Endodermal cell (in vitro differentiated cells): ENCODE measurements at places on chromosomes 5 and 9. TPM values are rescaled to one million over a fixed set of nuclear protein-coding genes. Genes with fewer than 3 reads are reported as not detected.

DNA sequence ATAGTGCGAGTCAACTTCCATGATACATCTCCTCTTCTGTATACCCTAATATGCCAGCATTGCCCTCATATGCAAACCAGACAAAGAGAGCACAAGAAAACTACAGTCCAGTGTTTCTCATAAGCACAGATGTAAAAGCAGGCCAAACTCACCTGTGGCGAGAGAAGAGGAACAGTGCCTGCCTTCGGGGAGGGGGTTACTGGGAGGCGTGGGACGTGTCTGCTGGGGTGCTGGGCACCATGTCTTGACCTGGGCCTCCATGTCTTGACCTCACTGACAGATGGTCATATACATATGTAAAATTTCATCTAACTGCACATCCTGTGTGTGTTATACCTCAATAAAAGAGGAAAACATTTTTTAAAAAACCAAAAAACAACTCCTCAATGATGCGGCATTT lies 159.3 kb upstream of the PPP1R26 start:
- no peak overlapping the region for H3K4me3 ChIP-seq
- peak overlapping the region; percentile 30 for H3K27ac ChIP-seq
- H3K27me3 ChIP-seq: no peaks in the 10 kb centered on the region

DNA sequence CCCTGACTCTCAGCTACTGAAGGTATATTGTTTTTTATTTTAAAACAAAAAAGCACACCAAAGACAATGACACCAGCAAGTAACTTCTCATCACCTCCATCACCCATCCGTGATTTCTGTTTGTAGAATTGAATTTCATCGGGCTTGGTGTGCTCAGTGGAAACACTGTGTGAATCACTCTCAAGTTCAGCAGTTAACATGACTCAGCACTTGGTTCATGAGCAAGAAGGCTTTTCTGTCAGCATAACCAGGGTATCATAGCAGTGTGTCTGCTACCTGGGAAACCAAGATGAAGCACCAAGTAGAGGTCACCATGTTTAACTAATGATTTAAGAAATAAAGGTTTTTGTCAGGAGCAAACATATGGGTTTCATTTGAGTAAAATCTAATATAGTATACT lies 123.7 kb downstream of the INSYN2B start:
- no peaks in the 10 kb centered on the region for H3K36me3 ChIP-seq
- H3K4me3 ChIP-seq: no peak overlapping the region
- no peaks in the 10 kb centered on the region for H3K27me3 ChIP-seq
- DNase-seq: no peak
- no peak overlapping the region for H3K27ac ChIP-seq
- H3K4me1 ChIP-seq: peaks cover 5% of the 10 kb centered on the region

GRCh38 chr9:79390781-79391770 lies 180.7 kb upstream of the TLE4 start:
- H3K27me3 ChIP-seq: no peaks in the 10 kb centered on the region
- peak; percentile 42 for DNase-seq
- H3K27ac ChIP-seq: no peak overlapping the region
- no peaks in the 10 kb centered on the region for H3K4me1 ChIP-seq

- H3K4me1 ChIP-seq: no peaks in the 10 kb centered on the region
- peak; percentile 88 for DNase-seq
- peak within 1 kb of the TSS; percentile 89 for H3K4me3 ChIP-seq
Measured at GRCh38 chr9:13279284-13280141, at the start of gene MPDZ. Gene MPDZ (minus strand): TSS chr9:13279692. CDS start chr9:13250315, 29,377 bp downstream.

PAX5 gene
- total RNA-seq: 1.6 TPM in 1 of 3 replicates, not detected in the others

SURF4 gene
- 171 to 187 TPM (median 182 TPM) in 3 replicates for total RNA-seq

GRCh38 chr9:71675857-71676165 lies 92.5 kb downstream of the CEMIP2 start:
- no peak overlapping the region for H3K4me3 ChIP-seq
- no peaks in the 10 kb centered on the region for H3K27me3 ChIP-seq
- H3K27ac ChIP-seq: no peak overlapping the region

DNA sequence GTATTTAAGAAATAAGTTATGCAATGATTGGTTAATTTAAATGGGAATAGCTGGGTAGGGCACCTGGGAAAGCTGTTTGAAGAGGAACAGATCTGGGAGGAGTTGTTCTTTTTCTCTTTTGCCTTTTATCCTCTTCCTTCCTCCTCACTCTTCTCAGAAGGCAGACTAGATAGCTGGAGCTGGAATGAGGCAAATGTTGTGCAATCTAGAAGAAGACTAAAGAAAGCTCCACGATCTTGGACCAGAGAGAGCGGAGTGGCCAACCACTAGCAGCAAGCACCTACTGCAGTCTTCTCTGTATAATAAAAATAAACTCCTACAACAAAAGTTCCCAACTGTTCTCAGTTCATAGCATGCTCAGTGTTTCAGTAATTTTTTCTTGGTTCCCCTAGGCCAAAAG lies 19.3 kb downstream of the GLIS3 start:
- no peaks in the 10 kb centered on the region for H3K36me3 ChIP-seq
- no peak overlapping the region for H3K27ac ChIP-seq
- H3K4me3 ChIP-seq: no peak overlapping the region
- DNase-seq: no peak

NR5A1 gene
- total RNA-seq: not detected in 3 replicates
